Muscle of leg (tissue), 16 donors: ENCODE measurements at places on chromosomes 6 and 20. TPM values are rescaled to one million over a fixed set of nuclear protein-coding genes. Genes with fewer than 3 reads are reported as not detected.
A peak's percentile ranks its signal among the peaks of the same experiment; 100 is the strongest.

DNA sequence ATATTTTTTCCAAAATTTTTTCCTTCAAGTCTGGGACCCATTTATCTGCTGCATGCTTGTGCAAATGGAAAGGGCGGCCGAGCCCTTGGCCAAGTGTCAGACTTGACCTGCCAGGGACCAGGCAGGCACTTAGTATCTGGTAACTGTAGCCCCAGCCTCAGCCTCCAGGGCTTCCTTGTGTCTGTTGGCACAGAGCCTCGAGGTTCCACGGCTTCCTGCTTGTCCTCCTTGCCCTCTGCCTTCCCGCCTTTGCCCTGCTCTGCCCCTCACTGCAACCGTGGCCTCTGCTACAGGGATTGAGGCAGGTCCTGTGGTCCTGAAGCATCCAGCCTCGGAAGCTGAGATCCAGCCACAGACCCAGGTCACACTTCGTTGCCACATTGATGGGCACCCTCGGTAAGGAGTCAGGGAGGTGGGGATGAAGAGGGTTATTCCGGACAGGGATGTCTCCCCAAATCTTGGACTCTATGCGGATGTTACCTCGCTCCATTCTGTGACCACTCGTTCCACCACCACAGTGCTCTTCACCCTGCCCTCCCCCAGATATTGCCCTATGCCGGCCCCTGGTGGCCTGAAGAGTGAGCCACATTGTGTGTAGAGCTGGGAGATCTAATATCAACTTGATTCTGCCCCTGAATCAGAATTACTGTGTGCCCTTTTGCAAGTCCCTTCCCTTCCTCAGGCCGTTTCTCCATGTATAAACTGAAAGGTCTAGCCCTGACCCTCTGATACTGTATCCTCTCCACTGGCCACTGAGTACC, 41.5 kb upstream of the SRF start:
- peak; percentile 47 for DNase-seq
- H3K4me1 ChIP-seq, result peaks cover 30% of the 10 kb centered on the region
- H3K36me3 ChIP-seq, result peaks cover 19% of the 10 kb centered on the region

Gene PRRT1
- total RNA-seq, result 0.18 TPM

Gene CAGE1
- total RNA-seq, result 0.04 TPM

- H3K36me3 ChIP-seq, result no peaks in the 10 kb centered on the region
- peaks cover 65% of the 10 kb centered on the region for H3K4me1 ChIP-seq
- peak overlapping the region; percentile 77 for H3K27ac ChIP-seq
- no peaks in the 10 kb centered on the region for H3K27me3 ChIP-seq
Measured at GRCh38 chr6:44057931-44058616, 69.2 kb downstream of the MRPL14 start.

Gene L3MBTL3
- 5.5 TPM for total RNA-seq

GRCh38 chr6:55016261-55016660, 158.1 kb upstream of the HCRTR2 start:
- H3K27ac ChIP-seq, result no peak overlapping the region
- H3K36me3 ChIP-seq, result no peaks in the 10 kb centered on the region
- no peak for DNase-seq
- H3K4me1 ChIP-seq, result no peaks in the 10 kb centered on the region

Gene TPD52L2
- 48.9 TPM for total RNA-seq

GRCh38 chr6:14110001-14110818, 7.4 kb upstream of the CD83 start:
- H3K36me3 ChIP-seq, result no peaks in the 10 kb centered on the region
- H3K4me3 ChIP-seq, result no peak overlapping the region
- no peak overlapping the region for H3K27ac ChIP-seq
- peaks cover 4% of the 10 kb centered on the region for H3K27me3 ChIP-seq
- DNase-seq, result no peak

- H3K27me3 ChIP-seq, result no peaks in the 10 kb centered on the region
- no peak overlapping the region for H3K27ac ChIP-seq
- DNase-seq, result no peak
- H3K4me3 ChIP-seq, result no peak overlapping the region
- H3K4me1 ChIP-seq, result peaks cover 4% of the 10 kb centered on the region
- no peaks in the 10 kb centered on the region for H3K36me3 ChIP-seq
Measured at GRCh38 chr6:169316651-169317050, 63.0 kb upstream of the THBS2 start.

DNA sequence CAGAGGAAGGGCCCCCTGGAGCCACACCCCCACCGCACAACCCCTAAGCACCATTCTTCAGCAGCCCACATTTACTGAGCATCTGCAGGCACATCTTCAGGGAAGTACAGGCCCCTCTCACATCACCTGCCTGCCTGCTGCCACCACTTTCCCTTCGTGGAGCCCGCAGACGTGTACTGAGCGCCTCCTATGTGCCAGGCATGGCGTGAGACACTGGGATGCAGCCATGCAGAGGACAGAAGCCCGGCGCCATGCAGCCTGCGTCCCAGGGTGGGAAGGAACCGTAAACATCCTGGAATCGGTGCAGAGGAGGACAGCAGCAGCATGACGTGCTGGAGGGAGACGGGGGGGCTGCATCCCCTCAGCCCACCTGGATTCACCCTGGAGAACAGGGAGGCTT, 78.1 kb downstream of the GRM4 start:
- no peak for DNase-seq
- H3K4me3 ChIP-seq, result no peak overlapping the region
- H3K27ac ChIP-seq, result no peak overlapping the region
- H3K4me1 ChIP-seq, result peaks cover 20% of the 10 kb centered on the region

Gene GGTLC1
- total RNA-seq, result not detected

DNA sequence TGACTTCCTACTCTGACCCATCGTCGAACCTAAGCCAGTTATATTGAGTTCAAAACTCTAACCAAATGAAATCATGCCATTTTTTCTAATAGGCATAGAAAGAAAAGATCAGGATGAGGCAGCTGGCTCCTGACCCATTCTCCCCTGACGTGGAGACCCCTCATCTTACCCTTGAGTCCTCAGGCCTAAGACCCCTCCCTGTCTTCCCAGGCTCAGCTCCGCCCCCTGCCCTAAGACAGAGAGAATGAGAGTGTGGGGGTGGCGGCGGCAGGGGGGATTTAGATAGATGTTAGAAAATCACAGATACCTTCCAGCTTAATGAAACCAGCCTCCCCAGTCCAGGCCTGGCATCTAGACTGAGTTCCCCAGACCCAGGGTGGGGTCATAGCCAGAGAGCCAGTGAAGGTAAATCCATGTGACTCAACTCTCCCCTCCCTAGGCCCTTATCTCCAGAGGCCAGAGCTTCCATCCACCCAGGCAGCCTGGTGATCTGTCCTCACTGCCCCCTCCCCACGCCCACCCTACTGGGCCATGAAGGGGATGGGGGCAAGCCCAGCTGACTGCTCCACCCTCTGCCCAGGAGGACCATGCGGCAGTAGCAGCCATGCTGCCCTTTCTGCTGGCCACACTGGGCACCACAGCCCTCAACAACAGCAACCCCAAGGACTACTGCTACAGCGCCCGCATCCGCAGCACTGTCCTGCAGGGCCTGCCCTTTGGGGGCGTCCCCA, 6.8 kb downstream of the TMEM63B start:
- no peak overlapping the region for H3K27ac ChIP-seq
- no peak overlapping the region for H3K4me3 ChIP-seq
- DNase-seq, result no peak
- H3K27me3 ChIP-seq, result no peaks in the 10 kb centered on the region
- peaks cover 15% of the 10 kb centered on the region for H3K4me1 ChIP-seq
- peaks cover 38% of the 10 kb centered on the region for H3K36me3 ChIP-seq

Gene SLC26A8
- not detected for total RNA-seq

Gene HAO1
- total RNA-seq, result not detected

DNA sequence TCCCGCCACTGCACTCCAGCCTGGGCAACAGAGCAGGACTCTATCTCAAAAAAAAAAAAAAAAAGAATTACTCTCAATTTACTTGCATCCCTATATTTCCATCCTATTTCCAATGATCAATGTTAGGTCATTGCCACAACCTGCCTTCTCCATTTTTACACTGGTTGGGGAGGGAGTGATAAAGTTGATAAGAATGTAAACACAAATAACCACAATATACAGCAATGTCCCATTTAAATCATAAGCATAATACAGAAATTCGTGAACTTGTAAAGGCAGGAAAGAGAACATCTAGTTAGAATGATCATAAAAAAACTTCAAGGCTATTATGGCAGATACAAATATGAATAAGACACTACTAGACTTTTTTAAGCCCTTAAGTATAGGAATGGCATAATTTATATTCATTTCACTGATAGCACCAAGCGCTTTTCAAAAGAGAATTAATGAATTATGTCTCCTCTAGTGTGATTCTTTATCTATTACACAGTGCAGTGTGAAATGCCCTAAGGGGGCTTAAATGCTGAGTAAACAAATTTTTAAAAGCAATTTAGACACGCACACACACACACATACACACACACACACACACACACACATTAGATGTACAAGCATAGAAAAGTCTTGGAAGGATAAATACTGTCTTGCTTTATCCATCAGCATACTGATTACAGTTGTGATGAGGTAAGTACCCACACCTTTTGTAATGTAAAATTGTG, 33.5 kb upstream of the RAB23 start:
- no peak overlapping the region for H3K4me3 ChIP-seq
- H3K4me1 ChIP-seq, result no peaks in the 10 kb centered on the region
- H3K27me3 ChIP-seq, result no peaks in the 10 kb centered on the region
- H3K36me3 ChIP-seq, result no peaks in the 10 kb centered on the region
- no peak overlapping the region for H3K27ac ChIP-seq
- DNase-seq, result no peak

Gene SALL4
- total RNA-seq, result 0.18 TPM

Gene DEFB124
- 0.62 TPM for total RNA-seq

DNA sequence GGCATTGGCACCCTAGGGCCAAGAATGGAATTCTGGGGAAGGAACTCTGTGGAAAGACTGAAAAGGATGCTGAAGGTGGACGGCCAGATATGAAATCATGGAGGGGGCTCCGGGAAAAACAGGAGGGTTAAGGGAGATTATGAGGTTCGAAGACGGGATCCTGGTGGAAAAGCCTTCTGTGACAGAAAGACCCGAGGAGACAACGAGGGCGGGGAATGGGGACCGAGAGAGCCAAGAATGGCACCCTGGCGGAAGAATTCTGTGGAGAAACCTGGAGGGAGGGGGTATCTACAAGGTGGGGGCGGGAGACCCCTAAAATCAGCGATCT, 426 bp downstream of the TRMT6 start:
- peak overlapping the region; percentile 54 for H3K27ac ChIP-seq
- H3K4me1 ChIP-seq, result peaks cover 7% of the 10 kb centered on the region
- DNase-seq, result peak; percentile 3
- H3K4me3 ChIP-seq, result peak overlapping the region; percentile 80

DNA sequence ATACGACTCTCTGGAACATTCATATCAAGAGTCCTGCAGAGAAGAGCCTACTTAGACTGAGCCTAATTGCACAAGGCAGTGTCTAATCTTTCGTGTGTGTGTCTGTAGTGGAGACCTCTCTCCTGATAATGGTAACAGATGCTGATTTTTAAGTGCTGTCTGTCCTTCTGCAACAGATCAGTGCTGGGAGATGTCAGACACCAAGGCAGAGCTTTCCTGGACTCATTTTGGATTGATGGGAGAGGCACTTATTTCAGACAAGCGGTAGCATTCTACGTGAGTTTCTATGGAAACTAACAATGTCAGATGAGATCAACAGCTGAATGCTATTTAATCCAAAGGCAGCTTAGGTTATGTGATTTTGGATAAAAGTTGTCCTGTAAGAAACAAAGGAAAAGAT, 167.6 kb downstream of the PLCB4 start:
- DNase-seq, result peak; percentile 23
- no peaks in the 10 kb centered on the region for H3K27me3 ChIP-seq
- no peak overlapping the region for H3K27ac ChIP-seq
- no peaks in the 10 kb centered on the region for H3K36me3 ChIP-seq
- H3K4me1 ChIP-seq, result no peaks in the 10 kb centered on the region
- H3K4me3 ChIP-seq, result no peak overlapping the region

Gene TULP1
- 0.80 TPM for total RNA-seq

DNA sequence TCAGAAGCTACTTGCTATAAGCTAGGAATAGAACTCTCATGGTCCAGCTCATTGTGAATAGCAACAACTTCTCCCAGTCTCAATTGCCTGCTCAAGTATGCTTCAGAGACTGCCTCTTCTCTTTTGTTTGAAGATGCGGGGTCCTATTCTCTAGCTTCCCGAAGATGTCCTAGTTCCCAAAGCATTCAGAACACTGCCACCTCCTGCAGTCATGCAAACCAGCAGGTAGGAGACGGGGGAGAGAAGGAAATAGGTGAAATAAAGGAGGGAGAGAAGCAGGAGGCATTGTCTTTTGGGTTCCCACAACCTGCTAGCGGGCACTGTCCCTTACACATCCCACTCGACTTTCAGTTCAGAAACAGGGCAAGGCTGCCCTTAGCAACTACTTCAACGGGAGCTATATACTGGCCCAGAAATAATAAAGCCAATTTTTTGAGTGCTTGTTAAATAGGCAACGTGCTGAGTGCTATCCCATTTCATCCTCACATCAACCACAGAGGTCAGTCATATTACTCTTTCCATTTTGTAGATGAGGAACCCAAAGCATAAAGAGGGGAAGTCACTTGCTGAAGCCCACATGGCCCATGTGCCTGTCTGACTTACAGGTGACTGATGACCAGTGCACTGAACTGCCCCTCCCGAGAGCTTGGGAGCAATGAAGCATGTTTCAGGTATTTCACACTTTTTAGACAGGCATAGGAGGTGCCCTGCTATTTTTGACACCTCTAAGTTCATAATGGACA, 61.9 kb upstream of the ATXN1 start:
- no peaks in the 10 kb centered on the region for H3K27me3 ChIP-seq
- H3K27ac ChIP-seq, result no peak overlapping the region
- no peak for DNase-seq
- H3K4me1 ChIP-seq, result no peaks in the 10 kb centered on the region
- no peak overlapping the region for H3K4me3 ChIP-seq

Gene DCDC2
- total RNA-seq, result 0.04 TPM

- H3K27me3 ChIP-seq, result no peaks in the 10 kb centered on the region
- no peak overlapping the region for H3K27ac ChIP-seq
- no peak for DNase-seq
- H3K36me3 ChIP-seq, result no peaks in the 10 kb centered on the region
- no peak overlapping the region for H3K4me3 ChIP-seq
- H3K4me1 ChIP-seq, result no peaks in the 10 kb centered on the region
Measured at GRCh38 chr6:79604583-79605037, 26.5 kb upstream of the SH3BGRL2 start.

Gene CALHM5
- 3.7 TPM for total RNA-seq

DNA sequence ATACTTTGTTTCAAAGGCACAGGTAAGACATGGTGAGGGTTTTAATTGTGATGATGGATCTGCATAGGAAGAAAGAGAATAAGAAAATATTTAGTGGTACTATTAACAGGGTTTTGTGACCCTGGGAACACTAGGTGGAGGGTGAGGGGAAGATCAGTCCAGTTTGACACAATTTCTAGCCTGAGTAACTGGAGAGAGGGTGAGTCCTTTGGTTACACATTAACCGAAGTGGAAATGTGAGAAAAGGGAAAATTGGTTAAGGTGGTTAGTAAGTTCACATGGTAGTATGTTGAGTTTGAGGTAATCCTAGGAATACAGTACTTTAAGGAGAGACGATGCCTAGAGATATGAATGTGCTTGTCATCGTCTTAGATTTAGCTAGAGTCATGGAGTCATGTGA, 54.8 kb upstream of the POU3F2 start:
- H3K4me3 ChIP-seq, result no peak overlapping the region
- no peaks in the 10 kb centered on the region for H3K4me1 ChIP-seq
- H3K27ac ChIP-seq, result no peak overlapping the region
- H3K36me3 ChIP-seq, result no peaks in the 10 kb centered on the region
- H3K27me3 ChIP-seq, result no peaks in the 10 kb centered on the region

Gene SRSF12
- 2.8 TPM for total RNA-seq
